NCI-H524 treated with DMSO at 0.1 percent for 48 hours (cell line): ENCODE measurements at places on chromosomes 7 and 10.
A peak's percentile ranks its signal among the peaks of the same experiment; 100 is the strongest.

DNA sequence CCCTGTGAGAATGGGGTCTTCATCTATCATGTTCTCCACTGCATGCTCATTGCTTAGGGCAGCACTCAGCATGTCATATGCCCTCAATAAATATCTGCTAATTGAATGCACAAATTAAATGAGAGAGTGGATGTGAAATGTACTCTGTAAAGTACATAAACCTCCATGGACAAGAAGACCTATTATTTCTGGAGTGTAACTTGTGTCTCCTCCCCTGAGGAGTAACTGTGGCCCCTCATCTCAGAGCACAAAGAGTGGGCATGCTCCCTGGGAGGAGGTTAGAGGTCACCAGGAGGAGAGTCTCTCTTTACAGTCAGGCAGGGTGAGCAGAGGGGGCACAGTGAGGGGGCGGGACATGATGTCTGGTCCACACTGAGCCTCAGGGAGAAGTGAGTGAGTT lies 313.6 kb upstream of the PODXL start:
- DNase-seq, result no peak

DNA sequence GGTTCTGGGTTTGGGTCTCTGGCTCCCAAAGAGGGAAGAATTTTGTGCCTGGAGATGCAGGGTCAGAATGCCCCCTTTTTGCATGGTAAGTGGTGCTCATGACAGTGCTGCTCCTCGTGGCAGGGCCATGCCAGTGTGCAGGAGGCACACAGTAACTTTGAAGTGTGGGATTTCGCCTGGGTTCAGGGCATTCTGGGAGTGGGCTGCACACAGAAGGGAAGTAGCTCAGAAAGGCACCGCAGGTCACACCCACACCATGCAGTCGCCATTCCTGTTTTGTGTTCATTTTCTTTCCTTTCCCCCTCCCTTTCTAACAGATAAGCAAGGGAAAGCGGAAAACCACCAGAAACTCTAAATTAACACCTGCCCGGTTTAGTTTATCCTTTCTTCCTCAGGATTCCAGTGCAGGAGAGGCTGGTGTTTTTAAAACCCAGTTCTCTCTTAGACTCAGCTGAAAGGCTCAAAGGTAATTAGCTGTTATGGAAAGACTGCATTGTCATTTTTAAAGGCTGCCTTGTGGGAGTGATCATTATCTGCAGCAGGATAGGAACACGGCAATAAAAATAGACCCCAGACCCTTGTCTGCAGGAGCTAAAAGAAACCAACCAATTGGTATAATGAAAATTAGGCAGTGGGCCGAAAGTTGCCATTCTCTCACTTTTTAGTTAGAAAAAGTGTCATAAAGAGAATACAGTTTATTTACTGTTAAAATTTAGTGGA lies 50.2 kb downstream of the EEPD1 start:
- DNase-seq, result no peak

DNA sequence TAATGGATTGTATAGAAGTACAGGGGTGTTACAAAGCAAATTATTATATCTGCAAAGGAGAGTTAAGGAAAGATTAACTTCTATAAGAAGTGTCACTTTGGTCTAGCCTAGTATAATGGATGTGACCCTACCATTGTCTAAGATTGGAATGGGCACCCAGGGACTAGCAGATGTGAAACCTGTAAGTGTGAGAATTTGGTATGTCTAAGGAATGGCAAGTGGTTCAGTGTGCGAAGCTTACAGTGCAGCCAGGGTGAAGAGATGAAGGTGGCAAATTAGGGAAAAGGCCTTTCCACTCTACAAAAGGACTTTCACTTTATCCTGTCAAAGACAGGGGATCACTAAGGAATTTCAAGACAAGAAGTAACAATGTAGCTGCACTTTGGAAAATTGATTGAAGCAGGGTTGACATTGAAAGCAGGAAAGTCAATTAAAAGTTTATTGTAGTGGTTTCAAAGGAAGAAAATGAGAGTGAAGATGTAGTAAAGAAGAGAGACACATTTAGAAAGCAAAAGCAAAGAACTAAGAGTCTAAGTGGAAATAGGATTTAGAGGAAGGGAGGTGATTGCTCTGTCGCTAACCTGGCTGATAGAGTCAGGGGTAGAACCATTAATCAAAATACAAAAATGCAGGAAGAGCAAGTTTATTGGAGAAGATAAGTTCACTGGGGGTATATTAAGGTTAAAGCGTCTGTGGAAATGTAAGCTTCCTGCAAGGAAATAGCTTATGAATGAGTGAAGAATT lies 47.4 kb downstream of the KCND2 start:
- DNase-seq, result no peak

DNA sequence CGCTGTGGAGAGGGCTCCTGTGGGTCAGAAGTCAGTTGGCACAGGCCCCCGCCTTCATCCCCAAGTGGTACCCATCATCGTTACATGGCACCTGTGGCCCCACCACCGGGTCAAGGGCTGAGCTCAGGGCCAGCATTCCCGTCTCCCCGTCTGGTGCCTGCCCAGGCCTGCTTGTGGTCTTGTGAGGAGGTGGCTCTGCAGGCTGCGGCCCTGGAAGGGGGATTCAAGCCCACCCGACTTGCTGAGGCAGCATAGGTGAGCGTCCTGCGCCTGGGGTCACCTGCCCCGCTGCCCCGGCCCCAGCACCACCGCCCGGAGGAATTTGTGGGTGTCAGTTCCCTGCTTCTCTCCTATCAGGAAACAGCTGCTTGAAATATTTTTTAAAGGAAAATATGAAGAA lies 53.0 kb upstream of the EN2 start:
- no peak for DNase-seq

- DNase-seq, result no peak
These were observed 25.2 kb upstream of the ASL start for GRCh38 chr7:66050337-66050957.

DNA sequence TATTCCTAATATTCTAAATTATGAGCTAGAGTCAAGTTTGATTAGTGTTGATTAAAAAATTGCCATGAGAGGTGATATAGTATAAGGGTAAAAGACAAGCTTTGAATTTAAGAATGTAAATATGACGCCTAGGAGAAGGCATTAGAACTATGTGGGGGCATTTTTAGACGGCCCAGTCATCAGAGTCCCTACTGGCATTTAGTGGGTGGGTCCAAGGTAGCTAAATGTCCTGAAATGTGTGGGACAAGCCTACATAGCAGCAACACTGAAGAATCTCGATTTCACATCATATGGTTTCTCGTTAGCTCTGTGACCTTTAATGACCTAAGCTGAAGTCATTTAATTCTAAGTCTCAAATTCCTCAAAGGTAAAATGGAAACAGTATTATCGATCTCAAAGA lies 133.5 kb downstream of the SGMS1 start:
- no peak for DNase-seq

- peak; percentile 87 for DNase-seq
These were observed at the start of gene NDUFA5 for GRCh38 chr7:123557398-123558288. Gene NDUFA5, minus strand, starts transcription at chr7:123557818. Its CDS starts 23 bp downstream, at chr7:123557795.

DNA sequence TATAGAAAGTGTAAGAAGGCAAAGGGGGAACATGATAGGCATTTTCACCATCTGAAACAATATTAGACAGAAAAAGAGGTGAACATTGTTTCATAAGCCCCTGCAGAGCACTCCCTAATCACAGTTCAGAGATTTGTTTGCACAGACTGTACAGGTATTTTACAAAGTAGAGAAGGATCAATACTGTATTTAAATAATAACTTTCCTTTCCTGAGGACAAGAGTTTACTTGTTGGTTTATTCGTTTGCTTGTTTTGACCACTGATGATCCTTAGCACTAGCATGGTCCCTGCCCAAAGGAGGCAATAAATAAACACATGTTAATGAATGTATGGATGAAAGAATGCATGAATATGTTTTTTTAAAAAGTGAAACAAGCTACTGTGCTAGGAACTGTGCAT lies 690.1 kb upstream of the COBL start:
- DNase-seq, result no peak

GRCh38 chr10:133275684-133276092 lies 980 bp downstream of the ADAM8 start:
- no peak for DNase-seq

- no peak for DNase-seq
These were observed 28.0 kb upstream of the PALS2 start for GRCh38 chr7:24545215-24545614.
